ENCODE measurements at places on chromosomes 2 and 18. TPM values are rescaled to one million over a fixed set of nuclear protein-coding genes. Genes with fewer than 3 reads are reported as not detected.

- no peak for DNase-seq
These were observed 227.6 kb upstream of the ETAA1 start for GRCh38 chr2:67169417-67170140.

DNA sequence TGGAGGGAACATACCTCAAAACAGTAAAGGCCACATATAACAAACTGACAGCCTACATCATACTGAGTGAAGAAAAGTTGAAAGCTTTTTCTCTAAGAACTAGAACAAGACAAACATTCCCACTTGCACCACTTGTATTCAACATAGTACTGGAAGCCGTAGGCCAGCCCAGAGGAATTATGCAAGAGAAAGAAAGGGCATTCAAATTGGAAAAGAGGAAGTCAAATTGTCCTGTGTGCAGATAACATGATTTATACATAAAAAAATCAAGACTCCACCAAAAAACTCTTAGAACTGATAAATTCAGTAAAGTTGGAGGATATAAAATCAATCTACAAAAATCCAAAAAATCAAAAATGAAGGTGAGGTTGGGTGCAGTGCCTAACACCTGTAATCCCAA is 8.0 kb upstream of the KDM3A start:
- no peak for DNase-seq

- DNase-seq: no peak
These were observed 31.0 kb downstream of the CENPA start for GRCh38 chr2:26816893-26817292.

DNA sequence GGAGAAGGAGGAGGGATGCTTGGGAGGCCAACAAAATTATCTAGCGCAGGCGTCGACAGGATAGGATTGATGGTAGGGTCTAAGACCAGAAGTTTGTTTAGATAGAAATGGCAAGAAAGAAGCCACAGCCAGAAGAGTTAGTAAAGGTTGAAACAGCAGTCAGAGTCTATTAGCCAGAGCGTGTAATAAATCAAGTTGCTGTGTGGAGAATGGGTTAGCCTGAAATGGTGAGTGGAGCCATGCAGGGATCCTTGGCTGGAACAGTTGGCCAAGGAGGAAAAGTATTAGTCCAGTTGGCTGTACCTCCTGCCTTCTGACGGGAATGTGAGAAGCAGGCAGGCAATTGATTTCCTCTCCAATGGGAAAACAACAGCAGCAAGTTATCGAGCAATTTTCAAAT is 190.7 kb upstream of the CCDC68 start:
- DNase-seq: no peak

DNA sequence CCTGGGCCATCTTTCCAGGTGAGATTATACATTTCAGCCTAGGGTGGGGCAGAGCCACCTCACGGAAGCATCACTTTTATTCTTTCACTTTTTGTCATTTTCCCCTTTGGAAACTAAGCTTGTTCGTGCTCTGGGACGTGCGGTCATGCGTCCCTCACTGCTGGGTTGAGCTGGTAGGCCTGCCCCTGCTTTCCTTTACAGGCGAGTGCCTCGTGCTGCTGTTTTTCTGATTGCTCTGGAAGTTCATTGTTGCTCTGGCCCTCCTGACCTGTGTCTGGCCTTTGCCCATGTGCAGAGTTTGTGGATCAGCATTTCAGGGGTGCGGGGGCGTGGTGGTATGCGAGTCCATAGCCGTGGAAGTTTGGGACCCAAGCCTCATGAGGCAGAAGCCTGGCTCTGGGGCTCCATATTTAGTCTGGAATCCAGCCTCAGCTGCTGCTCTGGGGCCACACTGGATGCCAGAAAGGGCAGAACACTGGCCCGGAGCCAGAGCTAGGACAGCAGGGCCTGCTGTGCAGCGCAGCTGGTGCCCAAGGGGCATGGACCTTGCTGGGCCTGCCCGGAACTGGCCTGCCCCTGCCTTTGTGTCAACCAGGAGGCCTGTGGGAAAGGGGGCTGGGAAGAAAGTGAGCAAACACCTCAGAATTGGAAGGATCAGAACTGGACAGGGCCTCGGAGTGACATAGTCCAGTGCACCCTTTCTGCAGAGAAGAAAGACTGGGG is 51.1 kb downstream of the CTIF start:
- peak; percentile 34 for DNase-seq

DNA sequence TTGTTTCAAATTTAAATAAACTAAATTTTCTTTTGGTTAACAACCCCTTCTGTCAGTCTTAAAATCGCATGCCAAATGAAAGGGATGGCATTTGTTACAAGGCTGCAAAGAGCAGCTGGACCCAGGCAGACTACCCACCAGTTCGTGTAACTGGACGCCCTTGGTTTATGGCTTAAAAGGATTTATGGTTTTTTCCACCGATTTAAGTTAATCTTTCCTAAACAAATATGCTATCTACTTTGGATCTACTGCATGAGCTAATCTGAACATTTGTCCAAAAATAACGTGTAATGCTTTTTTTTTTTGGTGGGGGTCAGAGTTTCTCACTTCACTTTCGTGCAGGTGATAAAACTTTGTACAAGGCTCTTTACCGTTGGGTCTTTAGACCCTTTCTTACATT is 62.9 kb downstream of the DIS3L2 start:
- DNase-seq: peak; percentile 64

GKN2 gene
- not detected for total RNA-seq

All from kidney (tissue), 22 donors.